ENCODE measurements at places on chromosomes 7 and 10. TPM values are rescaled to one million over a fixed set of nuclear protein-coding genes. Genes with fewer than 3 reads are reported as not detected.

DNA sequence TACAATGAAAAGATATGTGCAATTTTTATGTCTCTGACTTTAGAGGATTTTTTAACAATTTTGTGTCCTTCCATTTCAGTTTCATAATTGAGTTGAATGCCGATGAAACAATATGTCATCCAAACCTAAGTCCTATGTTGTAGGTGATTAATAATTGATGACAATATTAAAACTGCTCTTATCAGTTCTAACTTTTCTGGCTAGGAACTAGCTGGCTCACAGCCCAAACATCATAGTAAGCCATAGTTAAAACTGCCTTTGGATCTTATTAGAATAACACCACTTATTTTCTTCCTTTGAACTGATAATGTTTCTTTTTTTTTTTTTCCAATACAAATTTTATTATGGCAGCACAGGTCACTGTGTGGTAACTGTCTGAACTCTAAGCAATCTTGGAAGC, 230.9 kb downstream of the GRM8 start:
- H3K4me3 ChIP-seq: no peak overlapping the region
- H3K27ac ChIP-seq: no peak overlapping the region
- no peak for DNase-seq

GRCh38 chr10:80493522-80494051, 39.5 kb downstream of the TSPAN14 start:
- no peaks in the 10 kb centered on the region for H3K27me3 ChIP-seq
- peak overlapping the region; percentile 48 for H3K27ac ChIP-seq
- peak; percentile 89 for DNase-seq

- peaks cover 87% of the 10 kb centered on the region for H3K4me1 ChIP-seq
- peak overlapping the region; percentile 48 for H3K4me3 ChIP-seq
- H3K27me3 ChIP-seq: no peaks in the 10 kb centered on the region
- H3K27ac ChIP-seq: peak overlapping the region; percentile 98
- DNase-seq: no peak
These were observed 33.3 kb downstream of the DNAJB12 start for GRCh38 chr10:72321248-72322029.

GRCh38 chr10:54666192-54666591, 134.8 kb downstream of the PCDH15 start:
- no peaks in the 10 kb centered on the region for H3K4me1 ChIP-seq
- DNase-seq: no peak
- no peak overlapping the region for H3K4me3 ChIP-seq
- no peaks in the 10 kb centered on the region for H3K36me3 ChIP-seq
- H3K27ac ChIP-seq: no peak overlapping the region
- H3K27me3 ChIP-seq: no peaks in the 10 kb centered on the region

DNA sequence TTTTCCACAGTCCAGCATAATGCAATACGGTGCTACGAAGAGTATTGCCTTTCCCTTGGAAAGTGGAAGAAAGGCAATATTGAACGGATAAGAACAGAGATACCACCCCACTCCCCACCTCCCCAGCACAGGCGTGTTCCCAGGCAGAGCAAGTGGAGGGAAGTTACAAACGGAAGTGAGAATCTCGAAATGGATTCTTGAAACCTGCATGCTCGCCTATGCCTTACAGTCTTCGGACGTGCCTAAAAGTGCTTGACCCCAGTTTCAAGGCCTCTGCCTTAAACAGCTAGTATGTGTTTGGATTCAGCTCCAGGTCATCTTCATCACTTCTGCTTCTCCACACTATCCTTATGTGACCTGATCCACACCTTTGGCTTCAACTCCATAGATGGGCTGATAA, 35.0 kb upstream of the USP6NL start:
- H3K36me3 ChIP-seq: no peaks in the 10 kb centered on the region
- peaks cover 17% of the 10 kb centered on the region for H3K27me3 ChIP-seq
- 0 out of 2 replicates have a peak, but pooled peaks cover 13% of the 10 kb centered on the region for H3K4me1 ChIP-seq
- no peak for DNase-seq
- no peak overlapping the region for H3K4me3 ChIP-seq

- no peaks in the 10 kb centered on the region for H3K4me1 ChIP-seq
- no peak overlapping the region for H3K27ac ChIP-seq
- no peaks in the 10 kb centered on the region for H3K27me3 ChIP-seq
- H3K4me3 ChIP-seq: no peak overlapping the region
These were observed 44.1 kb downstream of the ZNF33B start for GRCh38 chr10:42594246-42594650.

- H3K36me3 ChIP-seq: no peaks in the 10 kb centered on the region
- no peak for DNase-seq
- H3K27me3 ChIP-seq: no peaks in the 10 kb centered on the region
- peaks cover 22% of the 10 kb centered on the region for H3K4me1 ChIP-seq
- H3K4me3 ChIP-seq: no peak overlapping the region
These were observed 25.0 kb downstream of the EGFR start for GRCh38 chr7:55043691-55044370.

- peak; percentile 7 for DNase-seq
- H3K4me3 ChIP-seq: no peak overlapping the region
- no peak overlapping the region for H3K27ac ChIP-seq
- H3K36me3 ChIP-seq: no peaks in the 10 kb centered on the region
- peaks cover 6% of the 10 kb centered on the region for H3K4me1 ChIP-seq
These were observed 438.8 kb downstream of the HTR7 start for GRCh38 chr10:90418869-90419652.

DNA sequence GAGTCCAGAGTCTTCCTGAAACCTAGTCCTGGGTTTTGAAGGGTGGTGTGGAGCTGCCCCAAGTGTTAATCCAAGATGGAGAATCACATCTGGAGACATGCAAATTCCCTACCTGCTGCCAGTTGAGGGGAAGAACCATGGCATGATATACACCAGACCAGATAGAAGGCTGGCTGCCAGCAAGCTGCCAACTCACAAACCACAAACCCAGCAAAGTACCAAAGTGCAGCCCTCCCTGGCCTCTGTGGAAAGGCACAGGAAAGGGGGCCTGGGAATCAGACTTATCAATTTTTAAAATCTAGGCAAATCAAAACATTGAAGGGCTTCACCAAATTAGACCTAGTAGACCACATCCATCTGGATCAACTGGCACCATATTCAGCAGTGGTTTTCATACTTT, 157.0 kb downstream of the TMEM26 start:
- no peak overlapping the region for H3K4me3 ChIP-seq
- no peak for DNase-seq

DNA sequence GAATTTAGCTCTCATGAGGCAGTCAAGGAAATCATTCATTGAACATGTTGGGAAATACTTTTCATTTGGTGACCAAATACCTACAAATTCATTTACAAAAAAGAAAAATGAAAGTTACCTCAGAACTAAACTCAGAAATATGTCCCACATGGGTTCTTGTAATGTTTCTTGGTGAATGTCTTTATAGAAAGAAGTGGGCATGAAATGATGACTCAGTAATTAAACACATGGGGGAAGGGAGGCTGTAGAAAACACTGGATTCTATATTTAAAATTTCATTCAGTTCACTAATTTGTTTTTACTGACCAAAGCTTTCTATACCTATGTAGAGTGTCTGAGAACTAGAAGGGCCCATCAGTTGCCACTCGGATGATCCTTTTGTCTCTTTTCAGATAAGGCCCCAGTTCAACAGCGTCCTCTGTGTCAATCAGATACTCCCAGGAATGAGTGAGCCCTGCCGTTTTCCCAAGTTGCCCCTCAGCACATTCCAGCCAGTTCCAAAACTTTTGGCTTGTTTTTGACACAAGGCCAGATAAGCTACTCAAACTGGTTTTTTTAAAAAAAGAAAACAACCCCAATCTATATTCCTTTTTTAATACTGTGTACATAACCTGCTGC, 49.3 kb upstream of the AGBL3 start:
- no peak for DNase-seq
- no peak overlapping the region for H3K27ac ChIP-seq
- H3K4me3 ChIP-seq: no peak overlapping the region
- peaks cover 16% of the 10 kb centered on the region for H3K4me1 ChIP-seq

GRCh38 chr7:128240696-128241386, at the start of gene LEP:
LEP (plus strand) TSS chr7:128241278; CDS start chr7:128252019, 10,741 bp downstream.
- no peak for DNase-seq
- peaks cover 7% of the 10 kb centered on the region for H3K4me1 ChIP-seq
- no peak within 1 kb of the TSS for H3K4me3 ChIP-seq

GRCh38 chr7:93367254-93367653, 135.1 kb downstream of the VPS50 start:
- DNase-seq: no peak
- H3K27me3 ChIP-seq: no peaks in the 10 kb centered on the region
- no peak overlapping the region for H3K27ac ChIP-seq
- H3K36me3 ChIP-seq: no peaks in the 10 kb centered on the region
- no peak overlapping the region for H3K4me3 ChIP-seq

DNA sequence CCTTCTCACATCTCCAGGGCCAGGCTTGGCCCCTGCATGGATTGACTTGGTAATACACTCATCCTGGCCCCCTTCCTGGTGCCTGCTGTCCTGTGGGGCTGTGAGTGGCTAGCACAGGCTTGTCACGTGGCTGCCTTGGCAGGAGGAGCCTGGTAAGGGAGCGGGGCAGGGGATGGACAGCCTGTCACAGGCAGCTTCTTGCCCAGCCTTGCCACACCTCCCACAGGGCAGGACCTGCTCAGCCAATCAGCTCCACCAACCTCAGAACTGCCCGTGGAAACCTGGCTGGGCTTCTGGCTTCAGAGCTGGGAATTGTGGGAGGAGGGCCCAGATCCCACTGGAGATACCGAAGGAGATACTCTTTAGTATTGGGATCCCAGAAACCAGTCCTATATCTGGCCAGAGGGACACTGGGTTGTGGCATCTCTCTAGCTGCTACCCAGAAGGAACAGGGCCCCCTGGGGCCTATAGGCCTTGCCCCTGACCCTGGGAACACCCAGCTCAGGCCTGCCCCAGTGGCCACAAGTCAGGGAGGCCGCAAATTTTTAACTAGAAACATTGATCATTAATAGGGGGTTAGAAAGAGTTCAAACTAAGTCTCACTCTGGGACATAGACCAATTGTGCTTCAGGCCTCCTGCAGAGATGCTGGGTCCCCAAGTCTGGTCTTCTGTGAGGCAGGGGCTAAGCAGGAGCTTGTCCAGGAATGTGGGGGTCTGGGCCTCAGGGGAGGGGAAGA, at the start of gene HOGA1:
TSS of gene HOGA1 (plus strand) at position 330 of the 738 bp plus-strand sequence. CDS start at position 645, 315 bp downstream.
- H3K4me1 ChIP-seq: peaks cover 60% of the 10 kb centered on the region
- H3K4me3 ChIP-seq: peak within 1 kb of the TSS; percentile 48
- peak; percentile 91 for DNase-seq
- H3K36me3 ChIP-seq: no peaks in the 10 kb centered on the region

KCP gene
- total RNA-seq: 1.0 TPM

CALN1 gene
- total RNA-seq: not detected

EPDR1 gene
- 27.3 TPM for total RNA-seq

CALCR gene
- total RNA-seq: not detected

GPR15LG gene
- total RNA-seq: not detected

All from HepG2 (cell line).